ENCODE measurements at places on chromosomes 4 and X.

DNA sequence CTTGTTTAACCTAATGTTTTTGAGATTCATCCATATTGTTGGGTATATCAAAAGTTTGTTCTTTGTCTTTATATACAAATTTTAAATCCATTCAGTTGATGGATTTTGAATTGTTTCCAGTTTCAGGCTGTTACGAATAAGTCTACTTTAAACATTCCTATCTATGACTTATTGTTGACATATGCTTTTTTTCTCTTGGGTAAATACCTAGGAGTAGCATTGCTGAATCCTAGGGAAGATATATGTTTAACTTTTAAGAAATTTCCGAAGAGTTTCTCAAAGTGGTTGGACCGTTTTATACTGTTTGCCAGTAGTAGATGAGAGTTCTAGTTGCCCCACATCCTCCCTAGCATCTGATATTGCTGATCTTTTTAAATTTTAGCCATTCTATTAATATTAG is 60.9 kb upstream of the IL13RA1 start:
- no peak for DNase-seq

DNA sequence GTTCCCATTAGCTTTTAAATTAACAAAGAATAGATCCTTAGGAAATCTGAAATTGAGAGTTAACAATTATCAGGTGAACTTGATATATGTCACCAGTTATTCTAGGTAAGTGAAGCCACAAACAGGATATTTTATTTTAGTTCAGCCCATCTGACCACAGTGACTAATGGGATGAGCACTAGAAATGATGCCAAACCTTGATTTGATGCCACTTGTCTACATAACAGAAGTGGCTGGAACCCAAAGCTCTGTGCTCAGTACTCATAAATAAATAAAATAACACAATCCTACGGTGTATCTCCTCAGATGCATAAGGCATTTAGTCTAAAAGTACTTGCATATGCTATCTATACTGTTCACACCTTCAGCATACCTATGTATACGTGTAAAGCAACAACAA is 12.2 kb downstream of the SLITRK4 start:
- no peak for DNase-seq

DNA sequence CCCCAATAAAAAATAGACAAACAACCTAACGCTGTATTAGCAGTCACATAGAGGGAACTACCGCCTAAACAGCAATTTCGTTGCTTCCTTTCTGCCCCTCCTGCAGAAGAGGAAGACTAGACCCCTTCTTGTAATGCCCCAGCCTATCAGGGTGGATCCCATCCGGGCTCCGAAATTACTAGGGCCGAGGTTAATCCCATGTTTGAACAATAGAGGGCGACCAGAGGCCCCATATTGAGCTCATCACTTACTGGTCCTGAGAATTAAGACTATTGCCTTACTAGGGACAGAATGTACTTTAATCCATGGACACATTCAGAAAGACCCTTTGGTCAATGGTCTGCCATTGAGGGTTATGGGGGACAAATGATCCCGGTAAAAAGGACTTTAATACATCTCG is 11.8 kb upstream of the ZNF630 start:
- peak; percentile 69 for DNase-seq

DNA sequence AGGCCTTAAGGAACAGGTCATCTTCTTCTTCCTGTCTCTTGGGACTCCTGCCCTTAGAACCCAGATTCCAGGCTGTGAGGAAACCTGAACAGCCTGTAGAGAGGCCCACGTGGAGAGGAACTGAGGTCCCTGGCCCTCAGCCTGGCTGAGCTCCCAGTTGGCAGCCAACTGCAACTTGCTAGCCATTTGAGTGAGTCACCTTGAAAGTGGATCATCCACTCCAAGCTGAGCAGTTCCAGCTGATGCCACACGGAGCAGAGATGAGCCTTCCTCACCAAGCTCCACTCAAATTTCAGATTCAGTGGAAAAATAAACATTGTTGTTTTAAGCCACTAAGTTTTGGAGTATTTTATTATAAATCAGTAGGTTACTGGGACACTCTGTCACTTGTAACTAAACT is 392.5 kb downstream of the BCOR start:
- peak; percentile 22 for DNase-seq

- peak; percentile 44 for DNase-seq
Measured at GRCh38 chr4:72505314-72505744, 63.7 kb downstream of the ADAMTS3 start.

- DNase-seq, result no peak
Measured at GRCh38 chr4:84058201-84058600, 440.9 kb downstream of the NKX6-1 start.

DNA sequence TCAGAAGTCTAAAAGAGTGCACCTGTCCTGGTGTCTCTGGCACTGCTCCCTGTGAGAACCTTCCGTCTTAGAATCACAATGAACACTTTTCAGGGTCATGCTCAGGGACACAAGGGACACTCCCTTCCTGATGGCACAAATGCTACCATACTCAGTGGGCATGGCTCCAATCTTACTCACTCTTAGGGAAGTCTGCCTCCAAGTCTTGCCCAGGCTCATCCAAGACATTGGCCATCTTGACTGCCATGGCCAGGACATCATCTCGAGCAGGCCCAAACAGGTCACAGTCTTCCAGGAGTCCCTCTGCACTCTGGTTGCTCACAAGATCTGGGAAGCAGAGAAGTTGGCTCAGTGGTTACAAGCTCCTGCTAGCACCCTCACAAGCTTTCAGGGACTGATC is 8.8 kb downstream of the ZMYM3 start:
- no peak for DNase-seq

DNA sequence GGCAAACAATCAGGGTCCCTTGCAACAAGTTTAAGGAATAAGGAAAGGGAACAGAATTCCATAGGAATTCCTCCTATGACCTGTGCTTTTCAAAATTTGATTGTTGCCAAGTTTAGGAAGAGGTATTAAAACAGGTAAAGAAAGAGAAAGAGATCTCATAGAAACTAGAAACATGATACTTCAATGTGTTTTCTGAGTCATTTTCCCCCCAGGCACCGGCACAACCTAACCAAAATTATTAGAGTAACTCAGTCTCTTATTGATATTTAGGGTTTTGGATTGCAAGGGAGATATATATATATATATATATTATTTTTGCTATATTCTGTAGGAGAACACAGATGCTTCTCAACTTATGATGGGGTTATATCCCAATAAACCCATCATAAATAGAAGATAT is 278.0 kb upstream of the DKK2 start:
- no peak for DNase-seq

GRCh38 chr4:32858361-32858760 is 2138.2 kb downstream of the PCDH7 start:
- no peak for DNase-seq

GRCh38 chr4:70877556-70877955 is 24.6 kb upstream of the MOB1B start:
- DNase-seq, result no peak

DNA sequence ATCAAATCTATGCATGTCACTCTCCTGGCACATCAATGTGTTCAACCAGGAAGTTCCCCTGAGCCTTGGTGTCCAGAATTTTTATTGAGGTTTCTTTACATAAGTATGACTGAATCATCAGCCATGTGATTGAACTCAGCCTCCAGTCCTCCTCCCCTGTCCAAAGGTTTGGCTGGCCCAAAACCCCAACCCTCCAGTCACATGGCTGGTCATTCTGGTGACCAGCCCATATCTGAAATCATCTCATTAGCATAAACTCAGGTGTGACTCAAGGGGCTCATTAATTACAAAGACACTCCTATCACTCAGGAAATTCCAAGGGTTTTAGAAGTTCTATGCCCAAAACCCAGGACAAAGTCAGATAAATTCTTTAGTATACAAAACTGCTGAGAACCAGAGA is 20.6 kb upstream of the SUPT20HL2 start:
- DNase-seq, result no peak

DNA sequence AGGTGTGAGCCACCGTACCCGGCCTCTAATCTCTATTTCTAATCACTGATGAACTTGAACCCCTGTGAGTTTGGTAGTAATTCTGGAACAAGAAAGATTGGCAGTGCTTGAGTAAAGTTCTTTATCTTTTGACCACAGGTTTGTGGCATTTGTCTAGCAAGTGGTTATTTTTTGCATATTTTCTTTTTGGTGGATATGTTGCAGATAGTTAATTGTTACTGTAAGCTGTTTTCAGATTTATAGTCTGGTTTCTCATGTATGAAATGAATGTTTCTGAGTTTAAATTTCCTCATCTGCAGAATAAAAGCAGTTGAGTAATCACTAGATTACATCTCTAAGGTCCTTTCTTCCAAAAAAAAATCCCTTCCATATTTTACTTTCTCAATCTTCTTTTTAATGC is 105.2 kb downstream of the GASK1B start:
- no peak for DNase-seq

- DNase-seq, result no peak
Measured at GRCh38 chrX:112946227-112946626, 105.6 kb upstream of the AMOT start.

DNA sequence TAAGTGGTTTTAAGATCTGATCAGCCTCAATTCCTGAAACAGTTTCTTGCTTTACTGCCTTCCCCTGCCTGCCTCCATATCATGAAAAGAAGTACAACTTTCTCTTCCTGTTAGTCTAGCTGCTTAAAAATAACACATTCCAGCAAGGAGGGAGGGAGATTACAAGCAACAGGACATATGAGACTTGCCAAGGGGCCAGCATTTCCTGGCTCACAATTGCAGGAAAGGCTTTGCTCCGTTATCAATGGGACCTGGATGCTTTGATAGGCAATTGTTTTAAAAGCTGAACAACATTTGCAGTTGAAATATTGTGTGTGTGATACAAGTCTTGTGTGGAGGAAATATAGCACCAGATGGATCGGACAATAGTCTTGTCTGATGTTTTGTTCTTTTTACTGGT is 425.0 kb downstream of the FAT4 start:
- no peak for DNase-seq

GRCh38 chr4:188106454-188106853 is 2.9 kb downstream of the TRIML2 start:
- no peak for DNase-seq

DNA sequence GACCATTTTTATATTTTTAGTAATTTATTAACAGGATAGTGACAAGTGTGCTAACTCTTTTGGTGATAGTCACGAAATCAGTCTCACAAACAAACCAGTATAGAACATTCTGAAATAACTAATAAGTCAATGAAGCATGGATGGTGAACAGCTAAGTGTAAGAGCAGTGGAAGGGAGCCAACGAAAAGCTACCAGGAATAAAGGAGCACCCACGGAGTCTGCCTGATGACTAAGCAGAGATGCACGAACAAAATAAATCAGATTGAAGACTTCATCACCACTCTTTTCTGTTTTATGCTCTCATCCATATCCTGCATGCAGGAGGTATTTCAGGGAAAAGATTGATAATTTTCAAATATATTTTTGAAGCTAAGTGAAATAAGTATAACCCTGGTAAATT is 891.1 kb upstream of the HS3ST1 start:
- no peak for DNase-seq

- DNase-seq, result no peak
Measured at GRCh38 chr4:134540588-134540987, 339.0 kb upstream of the PABPC4L start.

- no peak for DNase-seq
Measured at GRCh38 chrX:13569479-13570260, at the start of gene EGFL6. Gene EGFL6 (plus strand): TSS chrX:13569601. CDS start chrX:13569862, 261 bp downstream.

DNA sequence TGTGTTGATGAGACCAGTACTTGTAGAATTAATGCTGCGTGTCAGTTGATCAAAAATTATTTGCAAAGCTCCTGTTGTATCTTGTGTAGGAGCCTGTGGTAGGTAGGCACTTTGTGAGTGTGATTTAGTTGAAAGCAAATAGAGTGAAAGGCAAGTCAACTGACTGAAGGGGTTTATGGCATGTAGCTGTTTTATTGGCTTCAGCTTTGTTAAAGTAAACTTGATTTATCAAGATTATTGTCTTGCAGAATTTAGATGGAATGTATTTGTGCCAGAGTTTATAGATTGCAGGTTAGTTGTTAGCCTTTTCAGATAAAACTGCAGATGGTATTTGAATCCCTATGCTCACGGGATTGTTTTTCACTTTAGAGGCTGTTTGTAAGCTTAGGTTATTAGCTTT is 128.0 kb downstream of the FRAS1 start:
- no peak for DNase-seq

- DNase-seq, result no peak
Measured at GRCh38 chr4:169272265-169272886, 1.6 kb upstream of the SH3RF1 start.

DNA sequence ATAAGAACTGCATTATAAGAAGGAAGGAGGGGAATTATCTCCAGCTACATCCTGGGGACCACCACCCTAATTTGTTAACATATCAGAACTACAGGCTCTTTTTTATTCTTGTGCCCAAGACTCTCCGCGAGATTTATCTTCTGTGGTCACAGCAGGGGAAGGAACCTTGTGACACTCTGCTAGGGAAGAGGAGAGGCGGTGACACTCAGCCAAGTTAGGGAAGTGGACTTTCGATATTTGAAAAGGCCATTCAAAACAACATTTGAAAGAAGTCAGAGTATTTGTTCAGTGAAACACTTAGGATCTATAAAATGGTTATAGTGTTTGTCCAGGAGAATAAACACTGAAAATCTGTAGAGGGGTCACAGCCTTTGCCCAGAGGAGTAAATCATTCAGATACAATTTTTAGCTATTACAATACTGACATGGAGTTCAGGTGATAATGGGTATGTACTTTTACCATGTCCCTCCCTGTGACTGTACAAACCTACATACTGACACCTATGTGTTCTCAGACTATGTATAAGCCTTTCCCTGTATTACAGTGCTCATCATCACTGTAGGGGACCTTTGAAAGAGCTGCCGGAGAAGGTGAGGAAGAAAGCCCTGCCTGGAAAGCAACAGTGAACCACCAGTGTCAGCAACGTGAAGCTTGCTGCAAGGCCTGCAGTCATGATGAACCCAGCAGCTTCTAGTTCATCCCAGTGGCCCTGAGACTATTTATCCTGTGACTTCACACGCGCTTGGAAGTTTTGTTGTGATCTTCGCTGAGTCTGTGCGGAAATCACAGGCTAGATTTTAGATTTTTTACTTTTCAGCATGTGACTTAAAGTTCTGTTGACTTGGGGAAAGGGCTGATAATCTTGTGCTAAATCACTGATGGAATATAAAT is 8.5 kb upstream of the PTTG2 start:
- DNase-seq, result no peak

- DNase-seq, result no peak
Measured at GRCh38 chr4:173345648-173346047, 11.5 kb upstream of the HMGB2 start.

GRCh38 chr4:48902266-48902665 is 4.3 kb downstream of the OCIAD2 start:
- no peak for DNase-seq

- DNase-seq, result no peak
Measured at GRCh38 chr4:122766950-122767349, 34.4 kb downstream of the BBS12 start.

Measured in NB4 (cell line).